ENCODE measurements at places on chromosomes 11 and 22.

- peak; percentile 29 for DNase-seq
Observed at GRCh38 chr11:118715837-118716260, 36.4 kb upstream of the TREH start.

DNA sequence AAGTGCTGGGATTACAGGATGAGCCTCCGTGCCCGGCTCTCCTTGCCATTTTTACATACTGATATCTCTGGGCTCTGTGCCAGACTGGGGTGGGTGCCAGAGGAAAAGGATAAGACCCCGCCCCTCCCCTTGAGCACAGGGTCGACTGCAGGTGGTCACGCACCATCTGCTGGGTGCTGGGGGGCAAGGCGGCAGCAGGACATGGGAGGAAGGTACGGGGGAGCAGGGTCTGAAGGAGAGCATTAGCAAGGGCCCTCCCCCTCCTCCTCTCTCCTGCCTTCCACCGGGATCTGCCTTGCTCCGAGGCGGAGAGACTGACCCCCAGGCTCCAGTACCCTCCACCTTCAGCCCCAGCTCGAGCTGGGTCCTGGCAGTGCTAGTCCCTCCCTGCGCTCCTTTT is 9.7 kb upstream of the PGA3 start:
- no peak for DNase-seq

DNA sequence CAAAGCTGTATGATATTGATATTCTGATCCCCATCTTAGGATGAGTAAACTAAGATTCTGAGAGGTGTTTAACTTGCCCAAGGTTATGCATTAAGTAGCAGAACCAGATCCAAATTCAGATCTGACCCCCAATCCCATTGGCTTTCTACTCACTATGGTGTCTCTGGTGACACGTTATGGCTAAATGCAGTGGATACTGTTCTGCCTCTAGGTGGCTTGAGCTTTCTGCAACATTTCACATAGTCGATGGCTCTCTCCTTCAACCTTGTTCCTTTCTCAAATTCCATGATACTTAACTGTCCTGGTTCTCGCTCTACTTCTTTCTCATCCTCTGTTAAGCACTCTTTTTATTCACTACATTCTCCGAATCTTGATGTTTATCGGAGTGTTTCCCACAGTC is 9.4 kb downstream of the C11orf97 start:
- no peak for DNase-seq

DNA sequence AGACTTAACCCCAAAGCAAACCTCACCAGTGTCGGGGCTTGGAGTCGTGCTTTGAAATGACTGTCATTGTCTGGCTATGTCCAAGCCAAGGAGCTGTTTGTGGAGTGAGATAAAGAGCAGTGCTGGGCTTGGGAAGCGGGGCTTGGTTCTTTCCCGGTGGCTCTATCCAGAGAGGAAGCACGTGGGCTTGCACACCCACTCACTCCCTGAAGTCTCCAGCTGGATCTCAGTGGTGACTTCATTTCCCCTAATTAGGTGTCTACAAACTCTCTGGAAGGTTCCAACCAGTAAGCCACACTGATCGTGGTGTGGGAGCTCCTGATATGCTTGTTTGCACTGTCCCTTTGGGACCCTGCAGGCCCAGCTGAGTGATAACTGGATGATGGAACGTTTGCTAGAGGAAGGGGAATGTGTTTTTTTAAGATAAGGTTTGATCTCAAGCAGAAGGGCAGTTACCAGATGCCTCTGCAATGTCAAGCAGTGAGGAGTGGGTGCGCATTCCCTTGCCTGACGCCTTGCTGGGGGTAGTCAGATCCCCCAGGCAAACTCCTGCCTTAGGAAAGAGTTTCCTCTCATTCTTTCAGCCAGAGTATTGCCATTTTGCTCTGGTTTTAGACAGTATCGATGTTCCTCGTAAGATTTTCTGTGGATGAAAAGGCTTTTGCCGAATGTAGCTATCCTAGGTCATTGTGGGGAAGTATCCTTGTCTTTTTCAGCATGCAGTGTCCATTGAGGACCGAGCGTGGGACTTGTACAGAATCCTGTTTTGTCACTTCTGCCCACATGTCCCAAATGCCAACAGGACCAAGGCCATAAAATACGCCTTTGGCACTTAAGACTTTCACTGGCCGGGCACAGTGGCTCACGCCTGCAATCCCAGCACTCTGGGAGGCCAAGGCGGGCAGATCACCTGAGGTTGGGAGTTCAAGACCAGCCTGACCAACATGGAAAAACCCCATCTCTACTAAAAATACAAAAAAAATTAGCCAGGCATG is 90.9 kb downstream of the MICAL2 start:
- peak; percentile 95 for DNase-seq

DNA sequence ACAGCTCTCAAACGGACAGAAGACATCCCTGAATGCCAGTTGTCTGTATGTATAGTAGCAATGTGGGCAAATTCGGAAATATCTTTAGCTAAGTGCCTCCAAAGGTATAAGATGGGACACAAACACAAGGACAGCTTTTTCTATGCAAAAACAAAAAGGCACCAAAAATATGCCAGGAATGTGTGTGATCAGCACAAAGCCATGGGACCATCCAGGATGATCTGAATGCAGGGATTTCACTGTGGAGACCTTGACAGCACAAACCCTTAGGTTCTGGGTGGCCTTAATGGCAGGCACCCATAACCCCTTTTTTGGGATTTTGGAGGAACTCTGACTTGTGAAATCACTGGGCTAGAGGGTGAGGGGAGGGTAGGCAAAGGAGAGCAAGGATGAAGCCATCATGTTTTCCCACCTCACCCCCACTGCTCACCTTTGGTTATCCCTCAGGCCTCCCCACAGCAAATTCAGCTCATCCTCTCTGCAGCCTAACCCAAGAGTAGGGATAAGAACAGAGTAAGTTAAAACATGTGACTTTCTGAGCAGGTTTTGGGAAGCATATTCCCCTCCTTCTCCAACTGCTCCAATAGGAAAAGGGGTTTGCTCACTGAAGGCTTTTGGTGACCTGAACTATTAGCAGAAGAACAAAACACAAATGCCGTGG is 154.6 kb downstream of the SNX19 start:
- peak; percentile 16 for DNase-seq

DNA sequence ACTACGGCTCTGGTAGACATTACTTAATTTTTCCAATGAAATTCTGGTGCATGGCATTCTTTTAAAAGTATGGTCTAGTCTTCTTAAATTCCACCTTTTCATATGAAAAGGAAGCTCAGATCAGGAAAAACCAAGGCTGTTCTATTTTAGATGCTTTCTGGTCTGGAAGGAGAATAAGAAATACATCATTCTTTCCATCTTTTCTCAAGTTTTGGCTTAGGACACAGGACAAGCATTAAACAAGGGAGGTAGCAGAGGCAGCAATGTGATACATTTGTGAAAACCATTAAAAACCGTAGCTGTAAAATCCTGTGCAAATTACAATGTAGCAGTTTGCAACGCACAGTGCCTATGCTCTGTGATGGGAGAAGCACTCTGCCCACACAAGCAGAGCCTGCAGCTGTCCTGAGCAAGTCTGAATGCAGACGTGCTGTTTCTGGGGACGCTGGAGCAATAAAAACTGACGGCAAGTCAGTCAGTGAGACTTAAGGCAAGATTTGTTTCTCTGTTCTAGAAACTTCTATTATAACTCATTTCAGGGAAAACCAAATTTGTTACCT is 23.7 kb downstream of the NAP1L4 start:
- DNase-seq, result no peak

DNA sequence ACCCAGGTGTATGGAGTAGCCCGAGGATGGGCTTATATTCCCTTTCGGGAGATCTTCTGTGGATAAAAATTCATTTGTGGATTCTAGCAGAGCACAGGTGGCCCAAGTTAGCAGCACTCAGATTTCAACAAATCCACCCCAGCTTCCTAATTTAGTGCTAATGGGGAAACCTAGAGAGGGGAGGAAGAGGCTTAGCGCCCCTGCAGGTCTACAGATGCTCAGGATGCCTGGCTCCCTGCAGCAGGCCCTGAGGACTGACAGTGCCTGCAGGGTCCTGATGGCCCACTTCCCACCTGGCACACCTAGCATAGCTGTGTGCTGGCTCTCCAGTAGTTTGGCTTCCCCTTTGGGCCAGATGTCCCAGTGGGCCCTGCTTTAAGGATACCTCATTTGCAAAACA is 6.5 kb downstream of the DGAT2 start:
- DNase-seq, result no peak

DNA sequence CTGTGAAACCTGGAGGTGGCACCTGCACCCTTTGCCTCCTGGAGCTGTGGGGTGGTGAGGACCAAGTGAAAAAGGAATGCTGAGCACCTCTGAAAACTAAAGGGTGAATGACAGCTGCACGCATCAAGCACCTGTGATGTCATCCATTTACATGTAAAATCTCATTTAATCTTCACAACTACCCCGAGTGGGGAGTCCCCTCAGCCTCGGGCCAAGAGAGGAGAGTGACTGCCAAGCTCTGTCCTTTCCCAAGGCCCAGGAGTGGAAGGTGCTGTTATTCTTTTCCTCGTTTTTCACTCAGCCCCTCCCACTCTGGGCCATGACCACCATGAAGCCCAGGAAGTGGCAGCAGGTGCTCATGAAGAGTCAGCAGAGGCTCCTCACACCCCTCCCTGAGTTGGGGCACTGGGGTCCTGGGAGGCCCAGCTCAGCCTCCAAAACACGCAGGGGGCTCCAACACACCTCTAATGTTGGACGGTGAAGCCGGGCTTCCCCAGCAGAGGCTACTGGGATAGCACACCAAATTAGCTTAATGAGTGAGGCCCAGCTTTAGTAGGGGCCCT is 35.7 kb downstream of the NECTIN1 start:
- DNase-seq, result no peak

DNA sequence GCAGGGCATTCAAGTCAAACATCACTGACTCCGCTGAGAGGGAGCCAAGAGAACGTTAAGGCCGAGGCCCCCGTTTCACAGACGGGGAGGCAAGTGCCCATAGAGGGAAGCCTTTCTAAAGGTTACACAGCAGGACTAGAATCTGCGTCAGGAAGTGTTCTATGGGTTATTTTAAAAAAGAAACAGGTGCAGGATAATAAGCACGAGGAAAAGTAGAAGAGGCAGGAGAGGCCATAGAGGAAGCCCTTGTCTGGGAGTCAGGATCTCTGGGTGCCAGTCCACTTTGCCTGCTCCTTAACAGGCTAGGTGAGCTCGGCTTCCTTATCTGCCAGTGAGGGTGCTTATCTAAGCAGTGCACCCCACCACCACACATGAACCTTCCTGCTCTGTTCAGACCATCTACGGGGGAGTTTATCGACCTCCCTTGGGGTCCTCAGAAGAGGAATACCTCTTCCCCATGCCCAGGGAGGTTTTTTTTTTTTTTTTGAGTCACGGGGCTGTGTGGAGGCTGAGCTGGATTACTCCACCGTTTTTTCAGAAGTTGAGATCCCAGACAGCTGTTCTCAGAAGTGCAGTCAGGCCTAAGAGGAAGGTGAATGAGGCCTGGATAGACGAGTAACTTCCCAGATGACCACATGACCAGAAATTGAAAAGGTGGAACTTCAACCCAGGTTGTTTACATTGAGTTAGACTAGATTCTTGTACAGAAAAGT is 1.2 kb upstream of the FCHSD2 start:
- DNase-seq, result no peak

DNA sequence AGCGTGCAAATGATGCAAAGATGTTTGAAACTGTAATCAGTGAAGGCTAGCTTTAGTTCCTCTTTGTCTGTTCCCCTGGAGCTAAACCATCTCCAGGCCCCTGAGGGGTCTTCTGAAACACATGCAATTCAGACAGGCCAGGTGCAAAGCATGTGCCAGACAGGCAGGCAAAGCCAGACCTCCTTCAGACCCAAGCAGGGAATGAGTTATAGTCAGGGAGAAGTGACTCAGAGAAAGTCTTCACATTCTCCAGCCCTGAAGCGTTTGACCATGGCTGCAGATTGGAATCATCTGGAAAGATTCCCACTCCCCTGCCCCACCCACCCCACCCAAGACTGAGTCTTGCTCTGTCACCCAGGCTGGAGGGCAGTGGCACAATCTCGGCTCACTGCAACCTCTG is 187.0 kb upstream of the ISX start:
- peak; percentile 36 for DNase-seq

DNA sequence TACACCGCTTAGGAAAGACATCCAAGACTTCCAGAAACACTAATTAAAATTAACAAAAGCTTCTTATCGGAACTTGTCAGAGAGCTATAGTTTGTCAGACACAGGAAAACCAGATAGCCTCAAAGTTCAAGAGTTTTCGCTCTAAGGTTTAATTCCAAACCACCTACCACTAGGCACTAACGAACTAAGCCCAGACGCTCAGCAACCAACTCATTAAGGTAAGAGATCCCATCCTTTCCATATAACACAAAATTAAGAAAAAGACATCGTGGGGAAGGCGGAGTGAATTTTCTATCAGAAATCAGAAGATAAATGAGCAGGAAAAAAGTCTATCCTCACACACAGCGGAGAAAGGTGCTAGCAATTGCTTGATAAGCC is 382 bp downstream of the IMMP1L start:
- no peak for DNase-seq

DNA sequence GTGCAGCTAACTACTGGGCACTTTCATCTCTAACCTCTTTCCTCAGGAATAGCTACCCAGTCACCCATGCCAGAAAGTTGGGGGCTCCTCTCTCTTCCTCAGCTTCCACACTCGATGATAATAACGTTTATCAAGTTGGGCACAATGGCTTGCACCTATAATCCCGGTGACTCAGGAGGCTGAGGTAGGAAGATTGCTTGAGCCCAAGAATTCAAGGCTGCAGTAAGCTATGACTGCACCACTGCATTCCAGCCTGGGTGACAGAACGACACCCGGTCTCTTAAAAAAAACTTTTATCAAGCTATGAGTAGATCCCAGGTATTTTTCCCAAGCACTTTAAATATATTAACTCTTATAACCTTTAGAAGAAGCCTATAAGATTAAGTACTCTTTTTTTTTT is 2.0 kb downstream of the SF3A1 start:
- DNase-seq, result no peak

DNA sequence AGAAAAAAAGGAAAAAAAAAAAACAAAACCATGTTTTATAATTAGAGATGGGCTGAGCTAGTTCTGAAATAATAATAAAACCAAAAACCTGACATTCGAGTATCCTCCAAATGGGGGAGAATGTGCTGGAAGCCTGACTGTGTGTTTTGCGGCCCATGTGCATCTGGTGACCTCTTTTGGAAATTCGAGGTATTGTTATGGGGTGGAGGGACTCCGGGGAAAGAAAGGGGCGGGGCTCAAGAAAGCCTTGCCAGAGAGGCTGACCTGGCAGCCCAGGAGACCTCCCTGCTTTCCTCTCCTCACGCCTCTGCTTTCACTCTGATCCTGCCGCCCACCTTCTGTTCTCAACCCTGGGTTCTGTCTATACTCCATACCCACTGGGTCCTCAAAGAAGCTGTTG is 72.9 kb downstream of the CTTN start:
- no peak for DNase-seq

DNA sequence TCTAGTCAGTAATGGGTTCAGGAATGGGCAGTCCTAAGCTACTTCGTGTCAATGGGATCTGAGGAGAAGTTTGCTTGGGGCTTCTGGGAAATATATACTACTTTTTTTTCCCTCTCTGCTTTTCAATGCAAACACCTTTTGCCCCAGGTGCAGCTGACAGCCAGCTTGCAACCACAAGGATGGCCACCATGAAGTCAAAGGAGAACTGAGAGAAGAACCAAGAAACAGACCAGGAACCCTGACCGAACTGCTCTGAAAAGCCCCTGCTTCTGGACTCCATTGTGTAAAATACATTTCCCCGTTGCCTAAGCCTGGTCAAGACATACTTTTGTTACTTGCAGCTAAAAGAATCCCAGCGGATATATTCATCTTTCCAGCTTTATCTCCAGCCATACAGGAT is 20.1 kb upstream of the CD44 start:
- DNase-seq, result no peak

- DNase-seq, result no peak
Observed at GRCh38 chr22:49600468-49600867, 227.2 kb downstream of the BRD1 start.

Data from astrocyte of the hippocampus (primary cell).